Activated CD8-positive, alpha-beta T cell treated with anti-CD3 and anti-CD28 coated beads, Interleukin-2, amount 10 ng/mL, durations not matched to agents 7 days and 5 days (primary cell): ENCODE measurements at places on chromosomes 3 and 15.

DNA sequence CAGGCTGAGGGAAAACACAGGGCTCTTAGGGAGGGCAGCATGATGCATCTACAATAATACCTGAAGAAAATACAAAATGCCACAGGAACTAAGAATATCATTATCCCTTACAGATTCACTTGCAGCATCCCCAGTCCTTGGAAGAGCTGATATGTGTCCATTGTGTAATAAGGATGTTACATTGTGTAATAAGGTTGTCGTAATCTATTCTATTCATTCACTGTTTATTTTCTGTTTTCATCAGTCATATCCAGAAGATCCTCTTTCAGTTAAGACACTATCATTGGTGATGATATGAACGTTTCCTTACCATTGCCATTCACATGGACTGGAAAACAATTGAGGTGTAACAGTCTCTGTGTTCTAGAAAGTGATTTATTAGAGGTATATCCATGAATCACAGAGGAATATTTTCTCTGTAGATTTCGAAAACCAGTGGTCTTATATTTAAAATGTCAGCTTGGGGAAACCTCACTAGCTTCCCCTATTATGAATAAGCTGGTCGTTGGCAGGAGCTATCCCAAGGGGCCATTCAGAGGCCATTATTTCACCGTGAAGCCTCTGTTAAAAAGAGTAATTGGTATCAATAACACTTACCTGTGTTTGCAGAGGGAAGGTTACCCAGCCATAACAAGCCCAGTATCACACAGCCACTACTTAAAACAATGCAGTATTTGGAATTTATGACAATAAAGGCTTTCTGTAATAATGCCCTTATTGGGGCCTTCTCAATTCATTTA lies 241.1 kb downstream of the ZNF385D start:
- no peaks in the 10 kb centered on the region for H3K4me1 ChIP-seq
- DNase-seq, result no peak
- H3K27ac ChIP-seq, result no peak overlapping the region

GRCh38 chr3:104685492-104685891 lies 681.2 kb upstream of the ALCAM start:
- no peak for DNase-seq
- no peaks in the 10 kb centered on the region for H3K27me3 ChIP-seq
- H3K4me3 ChIP-seq, result no peak overlapping the region
- no peak overlapping the region for H3K27ac ChIP-seq
- no peaks in the 10 kb centered on the region for H3K4me1 ChIP-seq
- no peaks in the 10 kb centered on the region for H3K36me3 ChIP-seq

DNA sequence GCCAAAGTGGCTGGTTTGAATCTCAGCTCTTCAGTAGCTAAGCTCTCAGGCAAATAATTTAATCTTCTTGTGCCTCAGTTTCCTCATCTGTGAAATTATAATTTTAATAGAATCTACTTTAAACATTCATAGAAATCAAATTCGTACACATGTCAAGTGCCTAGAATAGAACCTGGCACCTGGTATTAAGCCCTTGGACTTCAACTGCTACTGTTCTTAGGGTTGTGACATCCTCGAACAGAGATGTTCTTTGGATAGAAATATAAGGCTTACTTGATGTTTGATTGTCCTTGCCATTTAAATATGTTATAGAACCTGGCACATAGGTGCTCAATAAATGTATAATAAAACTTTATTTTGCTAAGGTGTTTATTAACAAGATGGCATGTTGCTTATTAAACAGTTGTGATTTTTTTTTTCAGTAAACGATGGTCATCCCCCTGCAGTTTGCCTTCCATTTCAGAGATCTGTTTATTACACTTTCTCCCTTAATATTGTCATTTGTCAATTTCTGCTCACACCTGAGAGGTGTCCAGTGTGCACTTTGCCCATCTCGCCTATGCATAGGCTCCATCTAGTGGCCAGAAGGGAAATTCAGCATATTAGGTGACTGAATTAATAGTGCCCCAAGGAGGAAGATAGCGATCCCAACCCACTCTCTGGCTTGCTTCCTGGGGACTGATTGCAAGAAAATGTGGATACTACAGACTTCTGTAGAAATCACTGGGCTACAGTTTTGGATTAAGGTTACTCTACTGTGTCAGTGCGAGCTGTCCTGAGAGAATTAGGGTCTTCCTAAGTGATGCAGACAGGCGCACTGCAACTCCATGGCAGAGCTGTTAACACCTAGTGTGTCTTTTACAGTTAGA lies 10.7 kb downstream of the IGF1R start:
- H3K4me1 ChIP-seq, result peaks cover 2% of the 10 kb centered on the region
- H3K4me3 ChIP-seq, result no peak overlapping the region
- H3K27me3 ChIP-seq, result peaks cover 16% of the 10 kb centered on the region

- H3K4me1 ChIP-seq, result no peaks in the 10 kb centered on the region
- no peak overlapping the region for H3K4me3 ChIP-seq
- no peak for DNase-seq
- H3K27me3 ChIP-seq, result no peaks in the 10 kb centered on the region
These were observed 19.6 kb downstream of the FAH start for GRCh38 chr15:80172401-80172800.

GRCh38 chr3:190150681-190151080 lies 30.0 kb upstream of the P3H2 start:
- DNase-seq, result no peak
- H3K36me3 ChIP-seq, result no peaks in the 10 kb centered on the region
- no peak overlapping the region for H3K4me3 ChIP-seq

GRCh38 chr15:39310633-39311032 lies 270.2 kb upstream of the THBS1 start:
- no peak for DNase-seq
- H3K27me3 ChIP-seq, result peaks cover 9% of the 10 kb centered on the region
- no peak overlapping the region for H3K27ac ChIP-seq

- H3K36me3 ChIP-seq, result no peaks in the 10 kb centered on the region
- no peak for DNase-seq
- H3K27me3 ChIP-seq, result peaks cover 28% of the 10 kb centered on the region
- H3K4me1 ChIP-seq, result no peaks in the 10 kb centered on the region
- no peak overlapping the region for H3K4me3 ChIP-seq
These were observed 9.2 kb downstream of the IGF2BP2 start for GRCh38 chr3:185815391-185816282.

DNA sequence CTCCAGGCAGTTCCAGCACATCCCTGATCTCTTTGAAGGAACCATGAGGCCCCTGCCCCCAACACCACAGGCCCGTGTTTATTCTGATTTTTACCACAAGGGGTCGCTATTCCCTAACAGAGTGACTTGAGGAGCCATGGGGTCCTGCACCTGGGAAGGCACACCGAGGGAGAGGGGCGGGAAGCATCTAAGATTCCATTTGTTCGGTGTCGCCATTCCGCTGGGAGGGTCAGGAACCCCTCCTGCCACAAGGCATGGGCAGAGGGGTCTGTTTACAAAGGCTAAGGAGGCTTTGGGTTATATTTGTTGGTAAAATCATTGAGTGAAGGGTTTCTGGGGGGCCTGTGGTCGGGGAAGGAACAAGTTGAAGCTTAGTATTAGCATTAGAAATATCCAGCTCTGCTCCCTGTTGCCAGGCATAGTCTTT lies 77.1 kb downstream of the WDR76 start:
- H3K36me3 ChIP-seq, result no peaks in the 10 kb centered on the region
- peak overlapping the region; percentile 56 for H3K27ac ChIP-seq
- DNase-seq, result peak; percentile 70
- H3K27me3 ChIP-seq, result no peaks in the 10 kb centered on the region
- H3K4me3 ChIP-seq, result no peak overlapping the region

GRCh38 chr3:30233913-30234646 lies 372.3 kb upstream of the TGFBR2 start:
- H3K27ac ChIP-seq, result no peak overlapping the region
- H3K27me3 ChIP-seq, result no peaks in the 10 kb centered on the region
- DNase-seq, result no peak
- H3K36me3 ChIP-seq, result peaks cover 4% of the 10 kb centered on the region
- H3K4me3 ChIP-seq, result no peak overlapping the region
- H3K4me1 ChIP-seq, result peaks cover 21% of the 10 kb centered on the region
